ENCODE measurements at places on chromosomes 1 and 21.

GRCh38 chr1:40770296-40771070 is 13.1 kb upstream of the KCNQ4 start:
- no peak for DNase-seq

DNA sequence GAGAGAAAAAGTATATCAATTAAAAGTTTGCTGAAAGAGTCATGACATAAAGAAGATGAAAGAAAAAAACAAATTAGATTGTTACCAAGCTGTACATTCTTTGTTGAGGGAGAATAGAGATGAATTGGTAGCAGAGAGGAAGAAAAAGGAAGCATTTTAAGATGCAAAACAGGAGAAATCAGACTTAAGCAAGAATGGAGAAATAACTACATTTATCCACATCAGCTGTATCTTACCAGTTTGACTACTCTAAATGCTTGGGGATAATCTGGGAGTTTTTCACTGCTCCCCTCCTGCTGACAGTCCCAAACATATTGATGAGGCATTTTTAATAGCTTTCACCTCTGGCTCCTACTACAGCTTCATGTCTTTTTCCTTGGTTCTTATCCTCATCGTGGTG is 16.8 kb upstream of the PTPRC start:
- no peak for DNase-seq

DNA sequence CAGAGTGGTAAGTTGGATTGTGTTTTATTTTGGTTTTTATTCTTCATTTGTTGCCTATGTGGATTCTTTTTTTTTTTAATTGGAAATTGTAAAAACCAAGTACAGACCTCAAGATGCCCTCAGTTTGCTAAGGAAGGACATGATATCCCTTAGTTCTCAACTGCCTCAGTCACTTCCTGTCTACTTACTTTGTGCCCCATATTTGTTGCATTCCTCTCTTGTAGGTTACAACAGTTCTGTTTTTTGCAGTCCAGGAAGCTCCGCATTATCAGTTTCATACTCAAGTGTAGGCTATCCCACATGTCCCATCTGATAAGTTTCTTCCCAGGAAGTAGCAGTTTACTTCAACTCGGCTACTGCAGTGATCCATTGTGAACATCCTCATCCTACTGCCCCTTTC is 82.0 kb downstream of the RPAP2 start:
- no peak for DNase-seq

- DNase-seq: no peak
These were observed 14.3 kb downstream of the EGLN1 start for GRCh38 chr1:231407547-231408396.

DNA sequence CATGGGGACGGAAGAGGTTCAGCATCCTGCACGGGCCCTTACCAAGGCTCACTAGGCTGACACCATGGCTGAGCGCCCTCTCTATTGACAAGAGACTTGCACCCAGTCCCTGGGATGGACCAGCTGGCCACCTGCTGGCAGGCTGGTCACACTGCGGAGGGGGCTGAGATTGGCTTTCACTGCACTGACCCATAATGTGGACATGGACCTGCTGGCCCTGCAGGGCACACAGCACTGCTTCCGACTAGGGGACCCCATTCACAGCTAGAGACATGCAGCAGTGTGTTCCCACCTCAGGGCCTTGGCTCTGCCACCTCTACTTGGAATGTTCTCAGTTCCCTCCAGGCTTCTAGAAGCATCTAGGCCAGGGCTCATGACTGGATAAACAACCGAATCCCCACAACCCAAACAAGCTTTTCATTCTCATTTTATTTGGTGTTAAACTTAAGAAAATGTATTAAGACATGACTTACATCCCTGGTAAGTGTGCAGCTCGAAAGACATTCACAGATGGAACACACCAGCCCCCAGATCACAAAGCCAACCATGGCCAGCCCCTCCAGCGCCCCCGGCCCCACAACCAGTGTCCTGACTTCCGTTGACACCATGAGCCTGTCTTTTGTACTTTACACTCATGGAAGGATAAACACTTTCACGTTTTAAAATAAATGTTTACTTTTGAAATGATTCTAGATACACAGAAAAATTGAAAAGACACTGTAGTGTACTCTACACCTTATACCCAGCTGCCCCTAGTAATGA is 9.3 kb upstream of the SRARP start:
- no peak for DNase-seq

DNA sequence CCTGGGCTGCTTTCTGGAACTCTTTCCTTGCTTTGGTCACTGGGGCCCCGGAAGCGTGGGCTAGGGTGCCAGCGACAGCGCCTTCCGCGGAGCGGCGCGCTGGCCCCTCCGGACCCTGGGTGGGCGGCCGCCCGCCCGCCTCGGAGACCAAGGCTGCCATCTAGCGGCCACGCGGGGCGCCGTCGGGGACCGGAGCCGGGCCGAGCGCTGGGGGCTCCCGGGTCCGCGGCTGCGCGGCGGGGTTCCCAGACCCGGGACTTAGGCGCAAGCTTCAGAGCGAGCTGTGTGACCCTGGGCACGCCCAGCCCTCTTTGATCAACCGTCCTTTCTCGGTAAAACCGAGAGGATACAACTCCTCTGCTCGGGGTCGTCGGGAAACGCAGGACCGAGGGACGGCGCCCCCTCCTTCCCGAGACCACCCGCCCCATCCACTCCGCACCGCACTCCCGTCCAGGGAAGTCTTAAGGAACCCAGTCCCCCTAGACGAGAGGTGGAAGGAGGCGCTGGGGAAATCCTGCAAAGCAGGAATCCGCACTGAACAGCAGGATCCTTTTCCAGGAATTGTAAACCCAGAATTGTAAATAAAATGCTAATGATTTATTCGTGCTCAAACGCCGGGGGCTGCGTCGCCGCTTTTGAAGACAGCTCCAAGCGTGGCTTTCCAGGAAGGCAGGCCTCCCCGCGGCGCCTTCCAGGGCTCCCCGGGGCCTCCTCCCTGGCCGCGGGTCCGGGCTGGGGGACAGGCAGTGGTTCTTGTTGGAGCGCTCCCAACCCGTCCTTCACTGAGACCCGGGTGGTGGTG is 41.2 kb downstream of the RRAGC start:
- no peak for DNase-seq

DNA sequence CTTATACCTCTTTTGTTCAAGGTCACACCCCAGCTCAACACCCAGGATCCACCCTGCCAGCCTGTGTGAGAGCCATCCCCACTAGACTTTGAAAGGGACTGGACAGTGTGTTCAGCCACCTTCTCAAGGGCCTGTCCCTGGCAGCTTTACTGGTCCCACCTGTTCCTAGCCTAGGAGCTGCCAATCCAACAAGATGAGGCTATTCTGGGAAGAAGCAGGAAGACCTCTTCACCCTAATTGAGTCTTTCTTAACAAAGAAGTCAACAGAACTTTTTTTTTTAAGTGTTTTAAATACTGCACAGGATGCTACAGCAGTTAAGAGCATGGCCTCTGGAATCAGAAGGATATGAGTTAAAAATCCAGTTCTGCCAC is 95.8 kb upstream of the HOOK1 start:
- no peak for DNase-seq

DNA sequence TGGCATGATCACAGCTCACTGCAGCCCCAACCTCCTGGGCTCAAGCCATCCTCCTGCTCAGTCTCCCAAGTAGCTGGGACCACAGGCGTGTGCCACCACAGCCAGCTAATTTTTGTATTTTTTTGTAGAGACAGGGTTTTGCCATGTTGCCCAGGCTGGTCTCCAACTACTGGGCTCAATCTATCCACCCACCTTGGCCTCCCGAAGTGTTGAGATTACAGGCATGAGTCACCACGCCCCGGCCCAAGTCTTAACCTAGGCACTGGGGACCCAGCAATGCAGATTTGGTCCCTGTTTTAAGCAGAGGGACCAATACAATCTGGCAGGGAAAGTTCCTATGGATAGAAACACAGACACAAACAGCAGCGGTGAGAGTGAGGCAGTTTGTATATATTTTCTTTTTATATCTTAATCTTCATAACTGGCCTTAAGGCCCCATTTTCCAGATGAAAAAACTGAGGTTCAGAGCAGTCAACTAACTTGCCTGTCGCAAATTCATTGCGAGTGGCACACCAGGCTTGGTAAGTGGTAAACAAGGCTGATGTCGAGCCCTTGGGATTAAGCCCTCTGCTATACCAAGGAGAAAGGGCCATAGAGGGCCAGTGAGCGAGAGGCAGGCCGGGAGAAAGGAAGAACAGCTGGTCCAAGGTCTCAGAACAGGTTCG is 77.8 kb upstream of the TINAGL1 start:
- no peak for DNase-seq

DNA sequence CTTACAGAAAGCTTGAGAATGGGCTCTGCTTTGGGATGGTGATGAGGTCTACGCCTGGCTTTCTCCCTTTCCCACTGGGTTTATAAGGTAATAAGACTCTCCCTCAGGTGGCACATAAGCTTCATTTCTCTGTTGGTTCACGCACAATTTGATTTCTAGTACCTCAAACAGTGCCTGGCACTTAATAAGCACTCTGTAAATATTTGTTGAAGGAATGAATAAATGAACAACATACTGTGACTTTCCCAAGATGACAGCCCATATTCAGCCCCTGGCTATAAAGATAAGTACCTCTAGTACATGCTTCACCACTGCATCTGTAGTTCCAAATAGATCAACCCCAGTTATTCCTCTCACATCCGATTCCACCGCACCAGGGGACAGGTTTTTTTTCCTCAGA is 17.8 kb downstream of the COPA start:
- no peak for DNase-seq

GRCh38 chr1:12511516-12512468 is 106.2 kb downstream of the DHRS3 start:
- no peak for DNase-seq

DNA sequence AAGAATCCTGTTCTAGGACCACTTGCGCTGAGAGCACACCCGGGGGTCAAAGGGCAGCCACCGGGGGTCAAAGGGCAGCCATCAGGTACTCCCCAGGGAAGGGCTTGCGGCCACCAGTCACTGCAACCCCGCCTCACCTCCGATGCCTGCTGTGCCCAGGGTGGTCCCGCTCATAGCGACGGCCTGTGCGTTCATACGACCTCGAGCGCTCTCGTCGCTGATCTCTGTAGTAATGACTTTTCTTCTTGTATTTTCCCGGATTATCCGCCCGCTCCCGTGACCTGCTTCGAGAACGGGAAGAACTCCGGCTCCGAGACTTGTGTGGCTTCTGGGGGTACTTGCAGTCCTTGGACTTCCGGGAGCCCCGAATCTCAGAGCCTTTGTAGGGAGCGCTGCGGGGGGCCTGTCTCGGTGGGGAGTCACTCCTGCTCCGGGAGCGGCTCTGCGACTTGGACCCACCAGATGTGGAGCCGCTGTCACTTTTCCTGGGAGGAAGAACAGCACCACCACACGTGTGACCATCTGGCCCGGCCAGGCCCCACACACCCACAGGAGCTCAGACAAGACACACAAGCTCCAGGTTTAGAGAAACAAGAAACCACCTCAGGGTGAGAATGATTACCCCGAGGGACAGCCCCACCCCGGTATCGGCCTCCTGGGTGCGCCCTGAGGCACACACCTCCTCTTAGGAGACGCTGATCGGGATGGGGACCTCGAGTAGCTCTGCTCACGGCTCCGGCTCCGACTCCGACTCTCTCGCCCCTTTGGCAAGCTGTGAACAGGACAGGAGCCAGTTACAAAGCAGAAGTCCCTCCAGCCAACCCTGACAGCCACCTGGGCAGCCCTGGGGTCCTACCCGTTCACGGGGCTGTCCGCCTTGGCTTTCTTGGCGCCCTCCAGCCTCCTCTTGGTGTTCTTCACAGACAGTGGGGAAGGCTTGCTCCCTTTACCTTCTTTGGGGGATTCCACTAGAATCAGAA is 11.7 kb downstream of the CCNL2 start:
- no peak for DNase-seq

DNA sequence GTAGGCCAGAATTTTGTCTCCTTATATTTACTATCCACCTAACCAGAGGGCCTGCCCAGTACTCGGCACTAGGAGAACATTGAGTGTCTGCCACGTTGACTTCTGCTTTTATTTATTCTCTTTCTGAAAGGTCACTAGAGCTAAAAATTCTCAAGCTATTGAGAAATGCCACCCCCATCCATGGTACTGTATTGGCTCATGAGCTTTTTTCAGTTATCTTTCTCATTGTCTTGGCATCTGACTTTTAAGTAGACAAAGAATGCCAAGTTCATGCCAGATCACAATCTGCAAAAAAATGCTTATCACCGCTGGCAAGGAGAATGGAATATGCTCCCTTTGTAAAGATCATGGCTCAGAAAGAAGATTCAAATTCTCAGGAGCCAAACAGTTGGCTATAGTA is 49.8 kb upstream of the MROH9 start:
- no peak for DNase-seq

DNA sequence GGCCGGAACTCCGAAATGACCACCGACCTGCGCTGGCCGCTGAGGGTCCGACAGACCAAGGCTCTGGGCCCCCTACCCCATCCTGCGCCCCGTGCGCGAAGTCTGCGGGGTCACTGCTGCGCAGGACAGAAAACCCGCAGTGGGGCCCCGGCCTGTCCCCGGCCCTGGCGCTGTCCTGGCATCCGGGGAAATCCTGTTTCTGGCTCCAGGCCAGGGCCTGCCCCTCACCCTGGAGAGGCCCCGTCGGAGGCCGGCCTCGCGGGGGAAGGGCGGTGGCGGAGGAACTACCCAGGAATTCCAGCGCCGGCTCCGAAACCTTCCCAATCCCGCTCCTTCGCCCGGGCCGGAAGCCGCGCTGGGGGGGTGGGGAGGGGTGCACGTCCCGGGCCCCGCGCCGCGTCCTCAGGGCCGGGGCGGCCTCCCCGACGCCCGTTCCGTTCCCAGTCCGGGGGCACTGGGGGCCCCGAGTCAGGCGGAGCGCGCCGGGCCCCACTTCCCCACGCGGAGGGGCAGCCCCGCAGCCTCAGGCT is 77.0 kb downstream of the MORN1 start:
- no peak for DNase-seq

GRCh38 chr1:108718927-108719655 is 6.4 kb downstream of the FNDC7 start:
- no peak for DNase-seq

- no peak for DNase-seq
These were observed 1.1 kb upstream of the FOXD3 start for GRCh38 chr1:63321066-63321784.

DNA sequence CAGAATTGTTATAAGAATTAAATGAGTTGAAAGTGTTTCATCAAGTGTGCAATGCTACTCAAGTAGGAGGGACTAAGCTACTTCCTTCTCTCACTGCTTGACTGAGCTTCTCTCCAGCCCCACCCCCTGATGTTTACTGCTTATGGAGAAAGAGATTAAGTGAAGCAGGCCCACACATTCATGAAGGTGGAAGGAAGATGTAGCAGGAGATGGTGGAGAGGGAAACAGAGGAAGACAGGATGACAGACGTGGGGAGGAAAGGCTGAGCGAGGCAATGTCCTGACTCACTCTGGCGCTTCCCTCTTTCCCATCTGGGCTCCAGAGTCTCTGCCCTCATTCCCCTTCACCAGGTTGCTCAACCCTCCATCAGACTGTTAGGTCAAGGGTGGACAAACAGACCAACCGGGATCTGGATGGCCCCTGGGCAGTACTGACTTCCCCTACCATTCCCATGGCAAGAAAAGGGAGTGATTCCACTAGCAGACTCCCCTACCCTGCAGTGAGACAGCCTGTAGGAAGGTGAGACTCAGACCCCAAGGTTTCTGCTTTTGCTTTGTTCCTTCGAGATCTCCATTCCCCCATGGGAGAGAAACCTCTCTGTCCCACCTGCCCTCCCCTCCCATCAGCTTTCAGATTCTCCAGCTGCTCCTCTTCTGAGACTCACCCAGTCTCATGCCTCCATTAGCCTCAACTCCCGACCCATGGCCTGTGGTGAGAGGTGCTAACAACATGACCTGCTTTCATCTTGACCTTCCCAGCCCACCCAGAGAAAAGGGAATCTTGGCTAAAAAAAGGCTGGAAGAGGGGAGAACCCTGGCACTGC is 3.1 kb upstream of the ARHGEF2 start:
- no peak for DNase-seq
